ENCODE measurements at places on chromosomes 11 and 22.

DNA sequence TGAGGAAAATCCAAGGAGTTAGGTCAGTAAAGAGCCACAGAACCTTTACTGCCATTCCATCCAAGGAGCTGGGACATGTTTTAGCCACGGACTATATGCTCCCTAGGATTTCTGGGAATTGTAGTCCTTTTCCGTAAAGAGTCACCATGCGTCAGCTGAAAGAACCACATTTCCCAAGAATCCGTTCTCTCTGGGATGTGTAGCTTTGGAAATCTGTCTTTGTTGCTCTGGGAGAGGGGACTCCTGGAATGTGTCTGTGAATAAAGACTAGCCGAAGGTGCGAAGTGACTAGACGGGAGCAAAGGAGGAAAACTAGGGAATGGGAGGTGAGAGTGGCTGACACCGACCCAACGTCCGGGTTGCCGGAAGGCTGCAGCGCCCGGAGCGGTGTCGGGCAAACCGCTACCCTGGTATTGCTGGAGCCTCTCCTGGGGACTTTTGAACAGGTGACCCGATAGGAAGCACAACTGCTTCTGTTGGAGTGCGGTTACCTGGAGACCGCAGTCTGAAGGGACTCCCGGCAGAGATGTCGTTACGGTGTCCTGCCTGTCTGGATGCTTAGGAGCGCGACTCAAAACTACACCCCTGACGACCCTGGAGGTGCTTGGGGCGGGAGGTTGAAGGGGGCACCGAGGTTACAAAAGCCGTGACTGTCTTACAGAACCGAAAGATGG, at the start of gene IFTAP:
TSS of gene IFTAP (plus strand) at position 187 of the 674 bp plus-strand sequence. CDS start 15,602 bp downstream, outside the sequence.
- peak; percentile 78 for DNase-seq

- no peak for DNase-seq
Observed at GRCh38 chr11:112175599-112175952, 264 bp downstream of the BCO2 start.

DNA sequence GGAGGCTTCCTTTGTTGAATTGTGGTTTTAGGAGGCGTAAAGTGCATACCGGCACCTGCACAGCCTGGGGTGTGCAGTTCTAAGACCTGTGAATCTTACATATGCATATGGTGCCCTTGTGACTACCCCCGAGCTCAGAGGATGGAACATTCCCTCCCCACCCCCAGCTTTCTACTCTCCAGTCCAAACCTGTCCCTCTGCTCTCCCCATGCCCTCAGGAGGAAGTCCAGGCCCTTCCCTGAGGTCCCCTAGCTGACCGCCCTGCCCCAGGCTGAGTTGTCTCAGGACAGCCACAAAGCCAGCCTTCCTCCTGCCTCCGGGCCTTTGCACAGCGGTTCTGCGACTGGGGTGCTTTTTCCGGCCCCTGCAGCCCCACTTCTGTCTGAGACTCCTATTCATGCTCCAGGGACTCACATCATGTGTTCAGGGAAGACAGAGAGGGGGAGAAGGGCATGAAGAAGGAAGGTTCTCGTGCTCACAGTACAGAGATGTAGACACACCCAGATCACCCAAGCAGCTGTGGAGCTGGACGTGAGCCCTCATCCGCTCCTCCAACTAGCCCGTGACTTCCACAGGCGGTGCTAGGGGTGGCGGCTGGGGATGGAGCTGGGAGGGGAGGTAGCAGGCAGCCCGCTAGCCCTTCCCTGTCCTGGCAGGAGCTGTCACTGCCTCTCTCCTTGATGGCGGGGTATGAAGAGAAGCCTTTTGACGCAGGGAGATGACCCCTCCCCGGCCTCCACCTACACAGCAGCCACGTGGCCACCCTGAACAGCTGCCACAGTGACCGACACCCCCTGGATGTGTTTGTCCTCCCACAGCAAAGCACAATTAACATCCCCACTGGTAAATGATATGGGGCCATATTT, 50.8 kb downstream of the FLRT1 start:
- DNase-seq = no peak

DNA sequence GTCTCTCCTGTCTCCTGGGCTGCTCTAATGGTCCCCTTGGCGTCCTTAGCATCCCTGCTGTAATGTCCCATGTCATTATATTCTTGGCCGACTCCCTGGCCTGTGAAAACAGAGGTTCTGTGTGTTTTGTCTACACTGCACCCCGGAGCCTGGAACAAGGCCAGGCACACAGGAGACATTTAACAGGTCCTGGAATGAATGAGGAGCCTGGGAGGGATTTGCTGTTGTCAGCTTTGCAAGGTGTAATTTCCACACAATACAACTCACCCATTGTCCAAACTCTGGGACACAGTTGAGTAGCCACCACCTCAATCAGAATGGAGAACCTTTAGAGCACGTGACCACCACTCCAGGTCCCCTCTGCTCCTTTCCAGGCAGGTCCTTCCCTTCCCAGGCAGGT, 14.9 kb upstream of the PDGFB start:
- DNase-seq = no peak

DNA sequence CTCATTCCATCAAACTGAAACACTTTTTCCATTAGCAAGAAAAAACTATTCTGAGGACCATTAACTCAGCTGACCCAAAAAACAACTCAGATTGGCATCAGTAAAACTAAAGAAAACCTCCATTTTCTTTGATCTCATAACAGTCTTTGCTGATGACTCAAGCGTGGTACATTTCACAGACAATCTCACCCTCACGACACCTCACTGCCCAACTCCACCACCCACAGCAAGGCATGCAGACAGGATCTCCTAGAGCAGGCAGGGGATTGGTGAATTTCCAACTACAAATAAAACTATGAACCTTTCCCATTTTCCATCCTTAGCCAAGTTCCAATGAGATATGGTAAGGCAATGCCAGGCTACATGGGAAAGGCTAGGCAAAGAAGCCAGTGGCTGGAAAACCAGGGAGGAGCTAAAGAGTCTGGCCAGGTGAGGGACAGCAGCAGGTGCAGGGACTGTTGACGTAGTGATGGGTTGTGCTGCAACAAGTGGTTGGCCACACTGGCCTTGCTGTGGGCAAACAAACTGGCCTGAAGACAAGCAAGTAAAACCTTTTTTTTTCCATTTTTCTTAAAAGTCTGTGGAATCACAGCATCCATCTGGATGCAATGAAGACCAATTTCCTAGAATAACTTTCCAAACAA, 97.2 kb downstream of the SERGEF start:
- no peak for DNase-seq

GRCh38 chr11:9755561-9756185, 91.8 kb downstream of the SWAP70 start:
- no peak for DNase-seq

- DNase-seq = no peak
Observed at GRCh38 chr11:47332791-47333525, 19.5 kb downstream of the MYBPC3 start.

DNA sequence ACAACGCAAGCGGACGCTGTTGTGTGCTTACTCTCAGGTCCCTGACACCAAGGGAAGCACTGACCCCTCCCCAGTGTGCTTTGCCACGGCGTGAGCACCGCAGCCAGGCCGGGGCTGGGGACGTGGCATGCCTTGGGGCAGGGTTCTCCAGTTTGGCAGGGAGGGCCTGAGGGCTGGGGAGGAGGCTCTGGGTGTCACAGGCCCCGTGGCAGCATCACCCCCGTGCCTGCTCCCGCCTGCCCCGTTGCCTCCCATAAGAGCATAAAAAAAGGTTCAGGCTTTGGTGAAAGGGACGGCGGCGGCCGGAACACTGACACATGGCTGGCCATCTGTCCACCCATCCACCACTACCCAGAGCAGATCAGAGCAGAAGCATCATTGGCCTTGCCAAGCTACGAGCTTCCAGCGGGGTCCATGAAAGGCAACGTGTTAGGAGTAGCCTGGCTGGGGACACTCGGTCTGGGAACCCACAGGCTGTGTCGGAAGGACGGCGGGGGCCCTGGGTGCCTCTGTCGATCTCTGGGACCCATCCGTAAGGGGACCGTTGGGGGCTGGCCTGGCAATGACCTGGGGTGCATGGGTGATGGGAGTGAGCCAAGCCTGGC, 183.0 kb downstream of the IGLL1 start:
- DNase-seq = peak; percentile 53

DNA sequence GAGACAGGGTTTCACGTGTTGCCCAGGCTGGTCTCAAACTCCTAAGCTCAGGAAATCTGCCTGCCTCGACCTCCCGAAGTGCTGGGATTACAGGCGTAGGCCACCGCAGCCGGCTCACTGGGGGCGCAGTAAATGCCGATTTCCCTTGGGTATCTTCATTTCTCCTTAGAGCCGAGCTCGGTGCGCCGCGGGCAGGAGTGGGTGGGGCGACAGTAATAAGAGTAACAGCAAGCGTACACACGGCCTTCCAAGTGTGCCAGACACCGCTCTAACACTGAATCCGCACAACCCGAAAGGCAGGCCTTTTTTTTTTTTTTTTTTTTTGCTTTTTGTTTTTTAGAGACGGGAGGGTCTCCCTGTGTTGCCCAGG, 500 bp upstream of the ADSL start:
- peak; percentile 72 for DNase-seq

GRCh38 chr22:29848111-29848510, 10.0 kb upstream of the ASCC2 start:
- no peak for DNase-seq

DNA sequence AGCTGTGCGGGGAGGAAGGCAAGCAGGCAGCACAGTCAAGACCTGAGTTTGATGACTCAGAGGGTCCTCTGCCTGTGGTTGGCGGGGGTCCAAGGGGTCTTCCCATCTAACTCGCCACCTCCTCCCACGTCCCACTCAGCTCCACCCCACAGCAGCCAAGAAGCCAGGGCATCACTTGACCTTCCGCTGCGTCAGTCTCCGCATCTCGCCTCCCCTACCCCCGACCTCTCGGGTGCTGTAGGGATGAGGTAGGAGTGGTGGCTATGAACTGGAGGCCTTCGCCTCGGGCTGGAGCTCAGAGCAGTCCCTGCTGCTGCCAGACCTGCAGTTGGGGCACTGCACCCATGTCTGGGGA, 90.6 kb downstream of the CDKN1C start:
- no peak for DNase-seq

GRCh38 chr11:37171451-37171850, 573.4 kb upstream of the RAG2 start:
- DNase-seq = no peak

- DNase-seq = no peak
Observed at GRCh38 chr11:77198440-77198849, 70.4 kb downstream of the MYO7A start.

DNA sequence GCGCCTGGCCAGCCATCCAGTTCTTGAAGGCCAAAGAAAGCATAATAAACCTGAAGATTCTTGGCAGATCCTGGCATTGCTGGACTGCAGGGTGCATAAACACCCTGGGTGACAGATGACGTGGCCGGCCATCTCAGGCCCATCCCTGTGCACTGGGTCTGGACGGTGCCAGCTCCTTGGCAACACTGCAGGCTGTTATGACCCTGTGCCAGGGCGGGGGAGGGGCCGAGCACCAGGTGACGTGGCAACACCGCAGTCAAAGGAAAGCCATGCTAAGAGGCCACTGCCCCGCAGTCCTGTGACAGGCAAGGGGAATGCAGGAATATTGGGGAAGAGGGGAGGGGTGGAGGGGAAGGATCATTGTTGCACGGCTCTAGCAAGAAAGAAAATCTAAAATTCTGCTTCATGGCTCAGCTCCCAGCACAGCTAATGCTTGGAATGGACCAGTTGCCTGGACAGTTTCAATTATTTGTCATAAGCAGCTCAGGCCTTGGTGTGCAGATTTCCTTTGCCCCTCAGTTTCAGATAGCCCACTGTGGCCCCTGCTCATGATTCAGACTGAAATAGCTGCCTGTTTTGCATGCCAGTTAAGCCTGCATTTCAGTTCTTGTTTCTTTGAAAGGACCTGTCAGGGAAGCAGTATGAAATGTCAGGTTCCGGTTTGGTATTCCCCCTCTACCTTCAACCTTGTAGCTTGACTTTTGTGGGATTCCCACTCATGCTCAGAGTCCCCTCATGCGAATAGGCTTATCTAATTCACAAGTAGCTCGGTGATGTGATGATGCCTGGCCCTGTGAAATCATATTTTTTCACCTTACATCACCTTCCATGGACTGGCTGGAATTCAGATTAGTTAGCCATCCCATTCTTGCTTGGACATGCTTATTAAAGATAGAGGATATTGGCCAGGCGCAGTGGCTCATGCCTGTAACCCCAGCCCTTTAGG, 29.7 kb upstream of the DDX6 start:
- peak; percentile 65 for DNase-seq

DNA sequence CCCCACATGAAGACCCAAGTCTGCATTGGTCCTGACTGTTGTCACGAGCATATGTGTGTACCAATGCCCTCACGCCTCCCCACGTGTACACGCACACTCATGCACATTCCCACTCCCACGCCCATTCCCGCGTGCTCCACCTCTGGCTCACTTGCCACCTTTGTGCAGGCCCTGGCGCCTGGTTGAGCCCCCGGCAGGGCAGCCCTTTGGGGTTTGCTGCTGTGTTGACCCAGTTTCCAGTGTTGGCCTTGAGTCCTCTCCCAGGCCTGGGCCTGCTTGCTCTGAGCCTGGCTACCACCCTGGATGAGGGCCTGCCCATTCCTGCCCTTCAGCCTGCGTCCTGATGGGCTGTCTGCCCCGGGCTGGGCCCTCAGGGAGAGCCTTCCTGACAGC, 18.2 kb downstream of the PVALB start:
- no peak for DNase-seq

DNA sequence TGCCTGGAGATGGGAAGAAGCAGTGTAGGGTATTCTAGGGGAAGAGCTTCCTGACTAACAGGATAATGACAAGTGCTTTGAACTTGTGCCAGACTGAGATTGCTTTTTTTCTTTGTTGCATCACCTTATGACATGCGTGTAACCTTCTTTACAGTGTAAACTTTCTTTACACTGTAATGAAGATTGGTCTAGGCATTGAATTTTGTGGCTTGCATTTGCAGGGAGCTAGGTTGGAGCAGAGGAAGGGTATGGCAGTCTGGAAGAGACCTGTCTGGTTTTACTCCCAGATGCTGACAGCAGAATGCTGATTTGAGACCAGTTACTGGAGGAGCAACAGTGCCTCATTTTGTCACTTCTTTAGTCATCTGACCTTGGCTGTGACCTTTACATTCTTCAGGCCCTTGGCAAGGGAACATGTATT, 5.6 kb downstream of the DDB2 start:
- DNase-seq = no peak

DNA sequence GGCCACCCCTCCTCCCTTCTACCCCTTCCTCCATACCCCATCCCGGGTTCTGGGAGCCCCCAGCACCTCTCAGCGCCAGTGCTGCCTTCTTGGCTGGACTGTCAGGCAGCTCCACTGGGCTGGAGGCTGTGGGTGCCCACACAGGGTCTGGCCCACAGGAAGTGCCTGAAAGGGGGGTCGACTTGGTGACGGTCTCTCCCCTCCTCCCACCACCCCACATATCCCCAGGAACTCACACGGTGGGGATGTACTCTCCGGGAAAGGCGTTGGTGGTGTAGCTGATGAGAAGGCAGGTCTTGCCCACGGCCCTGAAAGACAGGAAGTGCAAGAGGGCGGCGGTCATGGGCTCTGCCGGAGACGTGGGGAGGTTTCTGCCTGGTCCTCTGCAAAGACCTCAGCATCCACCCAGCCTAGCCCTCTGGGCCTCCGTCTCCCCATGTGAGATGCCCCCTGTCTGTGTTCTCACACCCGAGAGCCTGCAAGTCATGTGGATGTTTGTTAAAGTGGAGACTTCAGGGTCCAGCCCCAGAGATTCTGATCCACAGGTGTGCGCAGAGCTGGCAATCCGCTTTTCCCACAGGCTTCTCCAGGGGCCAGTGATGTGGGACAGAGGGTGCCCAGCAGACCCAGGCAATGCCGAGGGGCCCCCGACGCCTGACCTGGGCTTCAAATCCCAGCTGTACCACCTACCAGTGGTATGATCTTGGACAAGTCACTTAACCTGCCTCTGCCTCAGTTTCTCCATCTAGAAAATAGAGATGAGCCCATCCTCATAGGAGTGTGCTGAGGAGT, 2.5 kb downstream of the RAC2 start:
- DNase-seq = no peak

GRCh38 chr11:32894149-32894827, 1.7 kb downstream of the QSER1 start:
- no peak for DNase-seq

Data from left forelimb (tissue), 1 donor.